Keratinocyte (primary cell): ENCODE measurements at places on chromosomes 3 and 15.

DNA sequence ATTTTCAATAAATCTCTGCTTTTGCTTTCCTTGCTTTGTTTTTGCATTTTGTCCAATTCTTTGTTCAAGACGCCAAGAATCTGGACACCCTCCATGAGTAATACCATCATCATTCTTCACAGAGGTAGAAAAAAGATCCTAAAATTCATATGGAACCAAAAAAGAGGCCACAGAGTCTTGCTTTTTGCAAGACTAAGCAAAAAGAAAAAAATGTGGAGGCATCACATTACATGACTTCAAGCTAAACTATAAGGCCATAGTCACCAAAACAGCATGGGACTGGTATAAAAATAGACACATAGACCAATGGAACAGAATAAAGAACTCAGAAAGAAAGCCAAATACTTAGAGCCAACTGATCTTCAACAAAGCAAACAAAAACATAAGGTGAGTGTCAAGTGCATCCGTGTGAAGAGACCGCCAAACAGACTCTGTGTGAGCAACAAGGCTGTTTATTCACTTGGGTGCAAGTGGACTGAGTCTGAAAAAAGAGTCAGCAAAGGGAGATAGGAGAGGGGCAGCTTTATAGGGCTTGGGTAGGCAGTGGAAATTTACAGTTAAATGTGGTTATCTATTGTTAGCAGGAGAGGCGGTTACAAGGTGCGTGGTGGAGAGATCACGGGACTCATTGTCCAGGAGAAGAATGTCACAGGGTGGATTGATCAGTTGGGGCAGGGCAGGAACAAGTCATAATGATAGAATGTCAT, 10.9 kb downstream of the STRIT1 start:
- no peaks in the 10 kb centered on the region for H3K27me3 ChIP-seq
- no peak overlapping the region for H3K27ac ChIP-seq
- no peaks in the 10 kb centered on the region for H3K4me1 ChIP-seq
- H3K36me3 ChIP-seq, result no peaks in the 10 kb centered on the region

DNA sequence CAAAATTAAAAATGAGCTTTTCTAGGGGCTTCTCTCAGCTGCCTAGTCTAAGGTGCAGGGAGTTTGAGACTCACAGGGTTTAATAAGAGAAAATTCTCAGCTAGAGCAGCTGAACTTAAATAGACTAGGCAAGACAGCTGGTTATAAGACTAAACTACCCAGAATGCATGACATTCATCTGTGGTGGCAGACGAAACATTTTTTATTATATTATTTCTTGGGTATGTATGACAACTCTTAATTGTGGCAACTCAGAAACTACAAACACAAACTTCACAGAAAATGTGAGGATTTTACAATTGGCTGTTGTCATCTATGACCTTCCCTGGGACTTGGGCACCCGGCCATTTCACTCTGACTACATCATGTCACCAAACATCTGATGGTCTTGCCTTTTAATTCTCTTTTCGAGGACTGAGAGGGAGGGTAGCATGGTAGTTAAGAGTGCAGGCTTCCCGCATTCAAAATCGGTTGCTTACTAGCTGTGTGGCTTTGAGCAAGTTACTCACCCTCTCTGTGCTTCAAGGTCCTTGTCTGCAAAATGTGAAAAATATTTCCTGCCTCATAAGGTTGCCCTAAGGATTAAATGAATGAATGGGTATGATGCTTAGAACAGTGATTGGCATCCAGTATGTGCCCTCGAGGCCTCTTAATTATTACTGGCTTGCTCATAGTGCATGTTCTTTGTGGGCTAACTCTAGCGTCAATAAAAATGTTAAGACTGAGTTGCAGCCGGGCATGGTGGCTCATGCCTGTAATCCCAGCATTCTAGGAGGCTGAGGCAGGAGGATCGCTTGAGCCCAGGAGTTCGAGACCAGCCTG, 984 bp downstream of the CCR5 start:
- no peaks in the 10 kb centered on the region for H3K4me1 ChIP-seq
- H3K27me3 ChIP-seq, result peaks cover 7% of the 10 kb centered on the region
- no peaks in the 10 kb centered on the region for H3K36me3 ChIP-seq
- peak; percentile 45 for DNase-seq

DNA sequence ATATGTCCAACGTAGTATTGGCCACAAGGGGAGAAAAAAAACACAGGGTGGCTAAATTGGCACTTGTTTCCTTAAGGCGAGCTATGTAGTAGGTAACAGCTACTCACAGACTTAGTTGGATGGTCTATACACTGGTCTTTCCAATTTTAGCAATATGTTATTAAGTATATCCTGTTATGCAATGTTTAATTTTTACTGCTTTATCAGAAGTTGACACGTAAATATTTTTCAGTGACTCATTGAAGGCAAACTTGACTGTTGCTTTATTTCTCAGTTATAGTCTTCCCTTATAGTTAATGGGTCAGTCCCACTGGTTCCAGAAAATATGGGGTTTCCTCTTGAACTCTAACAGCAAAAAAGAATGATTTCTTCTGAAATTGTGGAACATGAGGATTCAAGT, 46.5 kb downstream of the ADPGK start:
- no peak for DNase-seq
- no peak overlapping the region for H3K4me3 ChIP-seq
- H3K27ac ChIP-seq, result no peak overlapping the region
- no peaks in the 10 kb centered on the region for H3K4me1 ChIP-seq
- no peaks in the 10 kb centered on the region for H3K27me3 ChIP-seq

DNA sequence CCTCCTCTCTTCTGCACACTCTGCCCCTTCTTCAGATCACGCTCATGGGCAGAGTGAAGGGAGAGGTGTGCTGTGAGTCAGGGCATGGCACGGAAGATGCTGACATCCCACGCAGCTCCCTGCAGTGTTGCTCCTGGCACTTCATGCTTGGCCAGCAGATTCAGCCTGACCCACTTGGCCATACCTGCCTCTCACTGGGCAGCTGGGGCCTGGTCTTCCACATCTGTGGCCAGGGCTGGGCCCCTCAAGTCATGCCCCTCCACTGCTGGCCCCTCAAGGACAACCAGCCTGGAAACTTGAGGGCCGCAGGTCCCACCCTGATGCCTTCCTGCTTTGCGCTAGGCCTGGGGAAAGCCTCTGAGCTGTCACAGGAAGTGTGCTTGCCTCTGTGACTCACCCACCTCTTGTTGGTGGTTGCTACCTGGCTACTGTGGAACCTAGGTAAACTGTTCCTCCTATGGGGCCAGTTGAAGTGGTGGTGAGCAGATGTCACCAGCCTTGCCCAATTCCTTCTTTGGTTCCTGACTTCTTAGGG, 48.7 kb downstream of the BSN start:
- H3K4me1 ChIP-seq, result peaks cover 21% of the 10 kb centered on the region
- no peaks in the 10 kb centered on the region for H3K36me3 ChIP-seq
- H3K4me3 ChIP-seq, result no peak overlapping the region
- no peaks in the 10 kb centered on the region for H3K27me3 ChIP-seq

DNA sequence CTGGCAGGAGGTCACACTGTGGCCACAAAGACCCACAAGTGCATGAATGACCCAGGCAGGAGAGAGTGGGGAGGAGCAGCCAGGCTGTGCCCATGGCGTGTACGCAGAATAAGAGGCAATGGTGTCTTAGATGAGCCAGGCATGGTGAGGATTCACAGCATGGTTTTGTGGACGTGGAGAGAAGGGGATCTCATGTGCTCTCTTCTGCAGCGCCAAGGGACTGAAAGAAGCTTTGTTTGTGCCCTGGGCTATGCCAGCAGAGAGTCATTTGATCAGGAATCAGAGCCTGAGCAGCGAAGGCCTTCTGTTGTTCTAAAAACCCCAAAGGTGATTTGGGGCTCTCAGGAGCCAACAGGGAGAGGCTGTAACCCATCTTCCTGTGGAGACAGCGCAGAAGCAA, 18.7 kb upstream of the RPP14 start:
- no peak overlapping the region for H3K27ac ChIP-seq
- H3K4me1 ChIP-seq, result no peaks in the 10 kb centered on the region
- DNase-seq, result no peak
- no peak overlapping the region for H3K4me3 ChIP-seq

- H3K4me1 ChIP-seq, result no peaks in the 10 kb centered on the region
- H3K27ac ChIP-seq, result no peak overlapping the region
- DNase-seq, result no peak
- no peaks in the 10 kb centered on the region for H3K36me3 ChIP-seq
- no peak overlapping the region for H3K4me3 ChIP-seq
Observed at GRCh38 chr3:169675091-169675490, 11.6 kb upstream of the MECOM start.

DNA sequence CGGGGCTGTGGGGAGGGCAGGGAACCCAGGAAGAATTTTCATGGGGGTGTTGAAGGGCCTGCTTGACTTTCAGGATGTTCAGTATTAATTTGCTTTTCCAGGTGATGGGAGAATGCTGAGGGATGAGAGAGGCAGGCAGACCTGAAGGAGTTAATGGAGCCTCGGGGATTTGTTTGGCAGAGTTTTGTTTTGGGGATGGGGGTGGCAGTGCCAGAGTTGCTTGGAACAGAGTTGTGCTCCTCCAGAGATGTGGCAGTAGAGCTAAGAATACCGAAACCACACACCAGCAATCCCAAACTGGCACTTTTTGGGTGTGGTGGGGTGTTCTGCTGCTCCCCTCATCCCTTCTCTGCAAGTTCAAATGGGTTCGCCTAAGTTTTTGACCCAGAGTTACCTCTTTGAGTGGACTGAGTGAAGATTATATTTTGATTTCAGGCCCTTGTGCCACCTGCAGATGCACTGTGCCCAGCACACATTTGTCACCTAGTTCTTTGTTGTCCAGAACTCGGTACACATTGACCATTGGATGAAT, 1.6 kb downstream of the BOC start:
- DNase-seq, result no peak
- no peaks in the 10 kb centered on the region for H3K27me3 ChIP-seq
- H3K36me3 ChIP-seq, result no peaks in the 10 kb centered on the region
- peaks cover 32% of the 10 kb centered on the region for H3K4me1 ChIP-seq
- peak overlapping the region; percentile 82 for H3K4me3 ChIP-seq

GRCh38 chr3:177041021-177041729, 156.1 kb downstream of the TBL1XR1 start:
- peaks cover 15% of the 10 kb centered on the region for H3K36me3 ChIP-seq
- peak overlapping the region; percentile 4 for H3K27ac ChIP-seq
- peaks cover 24% of the 10 kb centered on the region for H3K4me1 ChIP-seq
- no peaks in the 10 kb centered on the region for H3K27me3 ChIP-seq

DNA sequence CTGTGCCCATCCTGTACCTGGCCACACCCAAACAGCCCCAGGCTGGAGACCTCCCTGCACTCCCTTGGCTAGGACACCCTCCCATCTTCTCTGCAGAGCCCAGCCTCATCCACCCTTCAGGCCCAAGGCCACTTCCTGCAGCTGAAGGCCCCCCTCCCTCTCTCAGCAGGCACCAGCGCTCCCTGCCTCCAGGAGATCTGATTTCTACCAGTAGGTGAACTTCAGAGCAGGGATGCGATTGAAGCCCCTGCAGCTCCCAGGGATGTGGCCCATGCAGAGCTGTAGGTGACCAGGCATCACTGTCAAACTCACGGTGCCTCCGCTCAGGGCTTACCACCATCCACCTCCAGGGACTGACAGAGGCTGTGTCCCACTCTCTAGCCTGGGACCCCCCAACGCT, 96.3 kb downstream of the NUP210 start:
- no peak for DNase-seq
- H3K36me3 ChIP-seq, result no peaks in the 10 kb centered on the region

- H3K36me3 ChIP-seq, result peaks cover 20% of the 10 kb centered on the region
- no peaks in the 10 kb centered on the region for H3K4me1 ChIP-seq
- no peak for DNase-seq
Observed at GRCh38 chr3:190626951-190627620, 113.2 kb downstream of the IL1RAP start.

GRCh38 chr3:188775412-188775811, 396.4 kb upstream of the TPRG1 start:
- H3K27ac ChIP-seq, result no peak overlapping the region
- DNase-seq, result no peak
- H3K4me1 ChIP-seq, result peaks cover 18% of the 10 kb centered on the region
- no peak overlapping the region for H3K4me3 ChIP-seq

DNA sequence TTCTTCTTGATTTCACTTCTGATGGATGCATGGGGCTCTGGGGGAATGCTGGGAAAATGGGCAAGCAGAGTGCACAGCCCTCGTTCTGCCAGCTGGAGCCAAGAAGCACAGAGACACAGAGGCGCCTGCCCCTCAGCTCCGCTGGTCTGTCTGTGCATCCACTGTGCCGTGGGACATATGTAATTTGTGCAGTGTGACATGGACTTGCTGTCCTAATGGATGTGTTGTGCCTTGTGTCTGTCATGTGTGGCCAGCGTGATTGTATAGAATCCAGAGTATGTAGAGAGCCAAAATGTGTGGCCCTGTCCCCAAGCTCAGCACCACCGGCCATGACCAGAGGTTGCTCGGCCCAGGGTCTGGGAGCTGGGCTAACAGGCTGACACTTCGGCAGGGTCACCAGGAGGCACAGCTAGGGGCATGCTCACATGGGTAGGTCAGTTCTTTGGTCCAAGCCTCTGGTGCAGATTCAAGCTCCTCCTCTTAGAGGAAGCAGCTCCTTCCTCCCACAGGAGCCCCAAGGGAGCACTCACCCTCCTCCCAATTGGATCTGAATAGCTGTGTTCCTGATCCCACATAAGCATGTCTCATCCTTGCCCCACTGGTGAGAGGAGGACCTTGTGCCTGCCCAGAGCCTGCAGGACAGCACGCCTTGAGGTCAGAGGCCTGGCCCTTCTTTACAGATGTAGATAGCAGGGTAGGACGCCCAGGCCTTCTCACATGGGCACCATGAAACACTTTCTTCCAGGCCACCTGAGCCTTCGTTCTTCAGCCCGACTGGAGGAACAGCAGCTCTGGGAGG, 100.8 kb upstream of the ABHD17C start:
- no peaks in the 10 kb centered on the region for H3K36me3 ChIP-seq
- H3K27me3 ChIP-seq, result no peaks in the 10 kb centered on the region
- peaks cover 26% of the 10 kb centered on the region for H3K4me1 ChIP-seq
- DNase-seq, result no peak
- no peak overlapping the region for H3K27ac ChIP-seq

DNA sequence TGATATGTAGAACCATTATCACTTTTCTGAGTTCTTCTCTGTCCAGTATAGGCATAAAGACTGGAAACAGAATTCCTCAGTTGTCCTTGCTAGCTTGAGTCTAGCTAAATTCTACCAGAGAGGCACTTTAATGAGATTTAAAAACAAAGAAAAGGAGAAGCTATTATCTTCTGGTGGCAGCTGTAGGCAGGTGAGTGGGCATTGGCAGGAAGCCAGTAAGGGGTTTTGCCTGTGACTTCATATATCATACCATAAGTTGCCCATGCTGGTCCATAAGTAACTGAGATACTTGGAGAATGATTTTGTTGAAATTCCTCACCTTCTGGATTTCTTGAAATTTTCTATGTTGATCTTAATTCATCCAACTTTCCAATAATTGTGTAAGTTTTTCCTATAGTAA, 402.3 kb upstream of the TGFBR2 start:
- H3K36me3 ChIP-seq, result no peaks in the 10 kb centered on the region
- no peak overlapping the region for H3K4me3 ChIP-seq
- DNase-seq, result no peak

- H3K27me3 ChIP-seq, result no peaks in the 10 kb centered on the region
- DNase-seq, result no peak
- H3K4me1 ChIP-seq, result no peaks in the 10 kb centered on the region
- H3K36me3 ChIP-seq, result no peaks in the 10 kb centered on the region
- H3K4me3 ChIP-seq, result no peak overlapping the region
Observed at GRCh38 chr15:39517122-39517855, 63.6 kb upstream of the THBS1 start.

- no peak within 1 kb of the TSS for H3K4me3 ChIP-seq
- no peaks in the 10 kb centered on the region for H3K27me3 ChIP-seq
- no peak for DNase-seq
Observed at GRCh38 chr3:98763076-98763475, at the start of gene ST3GAL6. TSS of gene ST3GAL6 (plus strand) at chr3:98763340. CDS start at chr3:98768441, 5,101 bp downstream.
